GM23338 (cell line): ENCODE measurements at places on chromosomes 6 and 20. TPM values are rescaled to one million over a fixed set of nuclear protein-coding genes. Genes with fewer than 3 reads are reported as not detected.
A peak's percentile ranks its signal among the peaks of the same experiment; 100 is the strongest.

The C6orf141 gene
- total RNA-seq = 4.0 and 5.2 TPM in 2 replicates

- DNase-seq = peak; percentile 79
Measured at GRCh38 chr20:13953227-13953626, 37.2 kb downstream of the SEL1L2 start.

DNA sequence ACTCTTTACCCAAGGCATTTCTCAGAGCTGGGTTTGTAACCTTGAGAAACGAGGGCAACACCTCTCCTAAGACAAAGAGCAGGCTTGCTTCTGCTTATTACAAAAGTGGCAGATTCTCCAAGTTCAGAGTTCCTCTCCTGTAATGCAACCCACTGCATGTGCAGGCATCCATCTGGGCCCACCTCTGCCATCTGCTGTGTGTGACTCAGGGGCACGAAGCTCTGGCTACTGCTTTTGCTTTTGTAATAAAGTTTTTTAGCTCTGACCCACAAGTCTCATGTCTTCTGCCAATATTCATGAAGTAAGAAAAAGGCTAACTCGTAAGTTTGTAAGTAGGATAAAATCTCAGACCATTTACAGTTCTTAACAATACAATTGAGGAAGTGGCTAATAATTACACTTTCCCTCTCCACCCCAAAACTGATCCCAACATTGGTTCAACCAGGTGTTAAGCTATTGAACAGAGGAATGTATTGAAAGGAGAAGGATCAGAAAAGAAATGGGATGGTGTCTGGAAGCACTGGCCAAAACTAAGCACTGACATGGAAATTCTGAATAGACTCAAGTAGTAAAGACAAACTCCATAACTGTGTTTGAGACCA is 51.7 kb upstream of the SMLR1 start:
- no peak for DNase-seq

- DNase-seq = no peak
Measured at GRCh38 chr6:17768881-17769280, 62.2 kb upstream of the NUP153 start.

DNA sequence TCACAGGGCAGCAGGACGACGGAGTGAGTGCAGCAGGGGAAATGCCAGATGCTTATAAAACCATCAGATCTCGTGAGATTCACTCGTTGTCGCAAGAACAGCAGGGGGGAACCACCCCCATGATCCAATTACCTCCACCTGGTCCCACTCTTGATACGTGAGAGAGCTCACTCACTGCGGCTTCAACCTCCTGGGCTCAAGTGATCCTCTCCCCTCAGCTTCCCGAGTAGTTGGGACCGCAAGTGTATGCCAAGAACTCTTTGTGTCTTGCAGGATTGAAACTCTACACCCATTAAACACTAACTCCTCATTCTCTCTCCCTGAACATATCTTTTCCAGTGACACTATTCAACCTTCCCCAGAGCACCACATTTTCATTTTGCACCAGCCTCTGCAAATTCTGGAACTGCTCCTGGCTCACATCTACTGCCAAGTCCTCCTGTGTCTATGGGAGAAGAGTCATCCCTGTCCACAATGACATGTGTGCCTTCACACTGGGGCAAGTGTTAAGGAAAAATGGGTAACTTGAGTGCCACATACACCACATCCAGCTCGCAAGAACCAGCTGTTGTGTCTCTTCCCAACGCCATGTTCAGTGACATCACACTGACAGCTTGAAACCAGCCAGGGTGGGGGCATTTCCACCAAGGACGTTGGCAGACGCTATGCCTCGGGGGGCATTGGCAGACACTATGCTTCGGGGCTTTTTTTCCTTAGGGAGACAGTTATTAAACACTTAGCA is 14.7 kb upstream of the TAF4 start:
- DNase-seq = no peak

DNA sequence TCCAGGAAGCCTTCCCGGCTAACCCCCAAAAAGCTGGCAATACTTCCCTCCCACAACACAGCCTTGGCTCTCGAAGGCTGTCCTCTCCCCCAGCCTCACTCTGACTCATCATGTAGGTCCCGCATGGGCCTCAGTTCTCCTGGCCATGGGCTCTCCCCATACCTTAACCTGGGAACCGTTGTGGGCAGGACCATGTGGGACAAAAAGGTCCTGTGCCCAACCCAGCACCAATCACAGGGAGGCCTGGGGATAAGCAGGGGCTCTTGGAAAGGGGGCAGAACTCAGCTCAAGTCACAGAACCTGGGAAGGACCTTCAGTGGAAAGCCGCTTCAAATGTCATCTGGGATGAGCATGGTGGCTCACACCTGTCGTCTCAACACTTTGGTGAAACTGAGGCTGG is 45.5 kb downstream of the MRPL14 start:
- no peak for DNase-seq
